ENCODE measurements at places on chromosomes 1 and 21. TPM values are rescaled to one million over a fixed set of nuclear protein-coding genes. Genes with fewer than 3 reads are reported as not detected.

Gene MTARC2
- 6.6 TPM for total RNA-seq

Gene UTS2
- total RNA-seq = not detected

GRCh38 chr1:154501423-154502065 lies 475 bp upstream of the TDRD10 start:
- DNase-seq = no peak

- DNase-seq = no peak
Observed at GRCh38 chr1:165228676-165229075, 127.8 kb downstream of the LMX1A start.

DNA sequence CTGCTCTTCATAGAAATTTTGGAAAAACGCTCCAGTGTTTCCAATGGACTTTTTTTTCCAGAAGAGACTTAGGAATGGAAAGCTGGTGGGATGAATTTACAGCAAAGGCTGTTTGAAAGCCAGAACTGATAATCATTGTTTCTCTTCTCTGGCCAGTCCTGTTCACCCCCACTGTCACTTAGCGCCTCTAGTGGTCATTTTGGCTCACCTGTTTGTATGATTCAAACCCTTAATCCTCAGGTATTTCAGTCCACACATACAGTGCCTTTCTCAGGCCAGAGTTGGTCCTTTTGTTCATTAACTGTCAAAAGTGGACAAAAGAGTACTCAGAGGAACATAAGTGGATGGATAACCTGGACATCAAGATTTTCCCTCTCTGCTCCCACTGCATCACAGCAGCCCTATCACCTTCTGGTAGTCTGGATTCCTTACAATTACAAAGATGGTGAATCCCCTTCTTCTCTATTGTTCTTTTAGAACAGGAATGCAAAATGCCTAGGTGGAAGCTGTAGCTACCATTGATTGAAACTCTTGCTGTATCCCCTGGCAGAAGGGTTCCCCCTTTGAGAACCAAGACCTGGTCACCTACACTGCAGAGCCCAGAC lies 177.6 kb upstream of the OLFM3 start:
- DNase-seq = peak; percentile 53

Gene RASAL2
- total RNA-seq = 14.7 TPM
